NCI-H1092 (cell line): ENCODE measurements at places on chromosomes 11 and 22.

DNA sequence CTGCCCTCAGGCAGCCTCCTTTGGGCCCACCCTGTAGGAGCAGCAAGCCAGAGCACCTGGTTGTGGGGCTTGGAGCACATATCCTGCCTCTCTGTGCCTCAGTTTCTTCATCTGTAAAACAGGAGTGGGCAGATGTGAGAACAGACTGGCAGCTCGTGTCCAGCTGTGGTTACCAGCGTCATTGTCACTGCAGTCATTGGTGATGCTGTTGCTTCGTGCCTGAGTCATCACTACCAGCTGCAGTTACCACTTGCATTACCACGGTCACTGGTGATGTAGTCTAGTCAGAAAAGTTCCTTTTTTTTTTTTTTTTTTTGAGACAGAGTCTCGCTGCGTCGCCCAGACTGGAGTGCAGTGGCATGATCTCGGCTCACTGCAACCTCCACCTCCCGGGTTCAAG lies 20.4 kb downstream of the RSPH14 start:
- DNase-seq: no peak

DNA sequence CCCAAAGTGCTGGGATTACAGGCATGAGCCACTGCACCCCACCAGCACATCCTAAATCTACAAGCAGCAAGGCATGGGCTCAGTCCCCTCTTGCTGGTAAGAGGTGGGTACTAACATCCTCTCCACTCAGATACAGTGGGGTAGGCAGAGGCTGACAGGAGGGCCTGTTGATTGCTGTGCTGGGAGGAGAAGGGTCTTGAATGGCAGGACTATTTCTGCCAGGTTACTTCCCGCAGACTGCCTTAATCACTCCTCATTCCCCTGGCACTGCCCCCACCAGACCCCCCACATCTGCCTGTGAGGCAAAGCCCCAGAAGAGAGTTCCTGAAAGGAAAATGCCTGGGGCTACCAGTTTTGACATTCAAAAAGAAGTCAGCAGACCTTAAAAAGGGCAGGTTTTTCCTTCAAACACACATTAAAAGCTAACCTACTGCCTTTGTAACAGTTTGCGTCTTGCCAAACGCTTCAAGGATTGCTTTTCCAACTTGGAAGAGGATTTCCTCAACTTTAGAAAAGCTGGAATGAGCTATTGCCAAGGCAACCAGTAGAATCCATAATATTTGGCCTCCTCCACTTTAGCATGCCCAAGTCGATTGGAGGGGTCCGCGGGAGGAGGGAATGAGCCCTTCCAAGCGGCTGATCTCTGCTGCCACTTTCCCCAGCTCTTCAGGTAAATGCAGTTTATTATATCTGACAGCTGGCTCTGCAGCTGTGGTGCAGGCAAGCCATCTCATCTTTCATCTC lies 62.0 kb downstream of the FDX1 start:
- DNase-seq: no peak

GRCh38 chr11:62152245-62153086 lies 28.7 kb downstream of the INCENP start:
- DNase-seq: no peak

DNA sequence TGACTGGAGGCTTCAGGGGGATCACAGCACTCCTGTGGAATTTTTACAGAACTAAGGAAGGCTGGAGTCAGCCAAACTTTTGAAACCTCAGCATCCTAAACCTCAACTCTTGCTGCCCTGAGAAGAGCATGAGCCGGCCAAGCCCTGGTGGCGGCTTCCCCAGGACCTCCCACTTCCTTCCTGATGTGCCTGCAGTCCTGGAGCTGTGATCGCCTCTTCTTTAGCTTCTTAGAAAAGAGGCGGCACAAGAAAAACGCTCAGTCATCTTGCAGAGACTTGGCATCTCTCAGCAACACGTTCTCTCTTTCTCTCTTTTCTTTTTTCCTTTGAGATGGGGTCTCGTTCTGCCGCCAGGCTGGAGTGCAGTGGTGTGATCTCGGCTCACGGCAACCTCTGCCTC lies 40.4 kb upstream of the AMPD3 start:
- no peak for DNase-seq

GRCh38 chr11:103164093-103164796 lies 55.0 kb downstream of the DYNC2H1 start:
- DNase-seq: no peak

GRCh38 chr11:76622493-76623094 lies 48.0 kb downstream of the LRRC32 start:
- no peak for DNase-seq
